Activated T-helper 1 cell treated with anti-CD3 and anti-CD28 coated beads, Interleukin-12 subunit alpha, Interleukin-12 subunit beta, Interleukin-2, Interleukin-4 antibody, amounts not matched to agents 30 ng/mL and 10 ng/mL and 1 ng/mL, durations not matched to agents 14 hours and 24 hours and 36 hours (primary cell): ENCODE measurements at places on chromosomes 12 and 14. TPM values are rescaled to one million over a fixed set of nuclear protein-coding genes. Genes with fewer than 3 reads are reported as not detected.
A peak's percentile ranks its signal among the peaks of the same experiment; 100 is the strongest.

DNA sequence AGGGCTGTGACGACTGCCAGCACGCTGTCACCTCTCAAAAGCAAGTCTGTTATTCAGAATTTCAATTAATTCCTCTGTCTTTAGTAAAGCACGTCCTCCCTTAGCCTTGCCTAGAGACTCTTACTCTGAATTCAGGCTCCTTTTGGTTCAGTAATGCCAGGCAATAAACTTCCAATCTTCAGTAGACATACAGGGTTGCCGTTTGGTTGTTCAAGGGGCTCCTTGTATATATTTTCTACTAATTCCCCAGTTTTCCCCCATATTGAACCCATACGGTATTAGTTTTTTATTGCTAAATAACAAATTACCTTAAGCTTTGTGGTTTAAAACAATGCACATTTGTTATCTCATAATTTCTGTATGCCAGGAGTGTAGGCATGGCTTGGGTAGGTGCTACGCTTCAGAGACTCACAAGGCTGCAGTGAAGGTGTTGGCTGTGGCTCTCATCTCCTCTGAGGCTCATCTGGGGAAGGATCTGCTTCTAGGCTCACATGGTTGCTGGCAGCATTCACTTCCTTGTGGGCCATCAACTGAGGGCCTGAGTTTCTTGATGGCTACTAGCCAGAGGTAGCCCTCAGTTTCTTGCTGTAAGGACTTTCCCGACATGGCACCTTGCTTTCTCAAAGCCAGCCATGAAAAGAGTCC lies 7.3 kb upstream of the CLECL1 start:
- peaks cover 12% of the 10 kb centered on the region for H3K36me3 ChIP-seq
- H3K27me3 ChIP-seq: no peaks in the 10 kb centered on the region
- peak overlapping the region; percentile 76 for H3K27ac ChIP-seq
- no peak for DNase-seq

DNA sequence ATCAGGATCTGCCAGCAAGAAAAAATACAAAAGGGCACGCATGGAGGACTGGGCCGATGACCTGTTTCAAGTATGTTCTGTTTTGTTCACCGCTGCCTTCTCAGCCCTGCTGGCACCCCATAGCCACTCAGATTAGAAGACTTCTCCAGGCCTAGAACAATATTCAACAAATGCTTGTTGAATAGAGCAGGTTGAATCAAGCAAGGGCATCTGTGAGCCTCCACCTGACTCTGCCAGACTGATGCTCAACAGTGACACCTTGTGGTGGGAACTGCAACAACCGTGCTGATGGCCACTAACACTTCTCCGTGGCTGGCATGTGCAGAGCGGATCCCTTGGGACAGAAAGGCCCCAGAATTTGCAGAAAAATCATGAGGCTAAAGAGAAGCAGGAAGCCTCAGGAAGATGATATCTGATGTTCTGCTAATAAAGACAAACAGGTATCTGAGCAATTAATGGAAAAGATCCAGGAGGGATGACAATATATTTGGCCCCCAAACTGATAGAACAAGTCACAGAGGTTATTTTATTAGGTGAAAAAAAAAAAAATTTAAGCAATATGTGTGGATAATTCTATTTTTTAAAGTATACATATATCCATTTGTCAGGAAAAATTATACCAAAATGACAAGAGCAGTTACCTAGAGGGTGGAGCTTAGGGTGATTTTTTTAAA lies 114.3 kb downstream of the KSR2 start:
- no peak overlapping the region for H3K27ac ChIP-seq
- H3K4me1 ChIP-seq: no peaks in the 10 kb centered on the region
- H3K27me3 ChIP-seq: no peaks in the 10 kb centered on the region
- H3K4me3 ChIP-seq: no peak overlapping the region
- no peaks in the 10 kb centered on the region for H3K36me3 ChIP-seq

- H3K27ac ChIP-seq: no peak overlapping the region
- H3K36me3 ChIP-seq: no peaks in the 10 kb centered on the region
- no peaks in the 10 kb centered on the region for H3K4me1 ChIP-seq
These were observed 209.6 kb downstream of the FSCB start for GRCh38 chr14:44297437-44297836.

- DNase-seq: peak; percentile 8
- H3K27ac ChIP-seq: no peak overlapping the region
- peaks cover 10% of the 10 kb centered on the region for H3K27me3 ChIP-seq
- no peaks in the 10 kb centered on the region for H3K36me3 ChIP-seq
These were observed 21.1 kb upstream of the KCNA5 start for GRCh38 chr12:5022465-5023061.

GRCh38 chr12:92109613-92110012 lies 36.0 kb downstream of the BTG1 start:
- peaks cover 6% of the 10 kb centered on the region for H3K36me3 ChIP-seq
- peaks cover 70% of the 10 kb centered on the region for H3K4me1 ChIP-seq
- DNase-seq: no peak
- H3K27ac ChIP-seq: no peak overlapping the region
- no peaks in the 10 kb centered on the region for H3K27me3 ChIP-seq

DNA sequence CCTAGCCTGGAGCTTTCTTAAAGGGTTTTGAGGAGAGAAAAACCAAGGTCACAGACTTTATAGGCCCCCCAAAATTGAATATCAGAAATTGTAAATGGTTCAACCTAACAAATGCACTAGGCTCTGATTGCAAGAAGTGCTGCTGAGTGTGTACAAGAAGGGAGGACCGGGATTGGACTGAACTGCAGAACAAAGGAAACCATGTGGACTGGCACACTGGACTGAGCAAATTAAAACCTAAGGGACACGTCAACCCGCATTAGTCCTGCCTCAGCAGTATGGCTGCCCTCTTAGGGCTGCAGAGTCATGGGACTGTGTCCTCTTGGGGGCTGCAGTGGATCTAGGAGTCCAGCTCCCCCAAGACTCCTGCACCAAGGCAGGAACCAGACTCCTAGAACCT lies 842 bp upstream of the CISTR start:
- peaks cover 7% of the 10 kb centered on the region for H3K4me1 ChIP-seq
- no peaks in the 10 kb centered on the region for H3K36me3 ChIP-seq
- no peak overlapping the region for H3K27ac ChIP-seq
- peaks cover under 1% of the 10 kb centered on the region for H3K27me3 ChIP-seq

- H3K27me3 ChIP-seq: no peaks in the 10 kb centered on the region
- no peaks in the 10 kb centered on the region for H3K4me1 ChIP-seq
- no peak overlapping the region for H3K27ac ChIP-seq
These were observed 56.7 kb downstream of the C14orf132 start for GRCh38 chr14:96095581-96096476.

- H3K4me1 ChIP-seq: no peaks in the 10 kb centered on the region
- no peak overlapping the region for H3K27ac ChIP-seq
- no peak overlapping the region for H3K4me3 ChIP-seq
- peaks cover 6% of the 10 kb centered on the region for H3K36me3 ChIP-seq
- peaks cover 2% of the 10 kb centered on the region for H3K27me3 ChIP-seq
These were observed 23.2 kb downstream of the ATP2B1 start for GRCh38 chr12:89685363-89685972.

The STAC3 gene
- 3.1 and 4.2 TPM in 2 replicates for total RNA-seq

The SERPINA3 gene
- not detected in 2 replicates for total RNA-seq

GRCh38 chr12:1246637-1247036 lies 255.6 kb downstream of the ERC1 start:
- H3K4me3 ChIP-seq: no peak overlapping the region
- no peak overlapping the region for H3K27ac ChIP-seq
- H3K4me1 ChIP-seq: no peaks in the 10 kb centered on the region
- no peaks in the 10 kb centered on the region for H3K27me3 ChIP-seq

The VASH1 gene
- total RNA-seq: 6.1 and 7.1 TPM in 2 replicates

The P2RX2 gene
- not detected in 2 replicates for total RNA-seq

The PLCZ1 gene
- not detected in 2 replicates for total RNA-seq

DNA sequence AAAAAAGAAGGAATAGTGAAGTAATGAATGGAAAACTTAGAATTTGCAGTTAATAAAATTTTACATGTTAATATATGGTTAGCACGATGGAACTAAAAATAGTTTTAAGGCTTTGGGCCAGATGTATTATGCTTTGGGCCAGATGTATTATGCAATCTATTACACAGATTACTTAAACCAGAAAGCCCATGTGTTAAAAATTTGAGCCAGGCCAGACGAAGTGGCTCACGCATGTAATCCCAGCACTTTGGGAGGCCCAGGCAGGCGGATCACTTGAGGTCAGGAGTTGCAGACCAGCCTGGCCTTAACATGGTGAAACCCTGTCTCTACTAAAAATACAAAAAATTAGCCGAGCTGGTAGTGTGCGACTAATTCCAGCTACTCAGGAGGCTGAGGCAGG lies 17.2 kb downstream of the IFT81 start:
- no peak for DNase-seq
- no peak overlapping the region for H3K27ac ChIP-seq
- H3K4me3 ChIP-seq: no peak overlapping the region

DNA sequence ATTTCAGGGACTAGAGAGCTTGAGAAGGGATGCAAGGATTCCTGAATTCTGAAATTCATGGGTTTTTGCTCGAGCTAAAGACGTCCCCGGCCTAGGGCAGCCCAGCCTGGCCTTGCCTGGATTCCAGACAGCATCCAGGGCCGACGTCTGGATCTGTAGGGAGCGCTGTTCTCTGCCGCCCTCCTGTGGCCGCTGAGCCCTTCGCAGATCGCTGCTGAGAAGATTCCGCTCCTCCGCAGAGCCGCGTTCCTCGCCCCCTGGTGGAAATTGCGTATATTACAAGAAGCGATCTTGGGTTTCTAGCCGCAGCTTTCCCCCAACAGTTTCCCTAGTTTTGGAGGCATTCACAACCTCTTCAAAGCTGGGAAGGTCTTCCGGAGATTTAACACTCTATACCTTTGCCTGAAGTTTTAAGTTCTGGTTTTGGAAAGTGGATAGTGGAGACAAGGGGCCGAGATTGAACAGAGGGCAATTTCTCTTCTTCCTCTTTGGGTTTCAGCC lies 5.1 kb downstream of the CISTR start:
- H3K4me3 ChIP-seq: no peak overlapping the region
- H3K36me3 ChIP-seq: no peaks in the 10 kb centered on the region
- no peak overlapping the region for H3K27ac ChIP-seq
- peak; percentile 78 for DNase-seq
- H3K27me3 ChIP-seq: peaks cover 40% of the 10 kb centered on the region
